ENCODE measurements at places on chromosomes 3 and 15. TPM values are rescaled to one million over a fixed set of nuclear protein-coding genes. Genes with fewer than 3 reads are reported as not detected.

DNA sequence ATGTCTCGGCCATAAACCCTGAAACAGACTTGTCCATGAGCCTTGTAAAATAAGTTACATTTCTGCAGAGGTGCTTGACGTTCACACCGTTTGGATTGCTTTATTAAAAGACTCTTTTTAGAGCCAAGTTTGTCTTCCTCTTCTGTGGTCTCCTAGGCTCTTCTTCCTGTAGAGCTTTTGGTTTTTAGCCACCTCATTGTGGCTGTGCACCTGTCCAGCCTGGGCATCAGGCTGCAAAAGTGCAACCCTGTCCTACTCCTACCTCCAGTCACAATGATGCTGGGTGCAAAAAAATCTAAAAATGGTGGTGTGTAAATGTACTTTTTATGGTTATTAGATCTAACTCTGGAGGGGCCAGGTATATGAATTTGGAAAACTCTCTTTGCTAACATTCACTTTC, 2.8 kb upstream of the RIOX2 start:
- no peak for DNase-seq

DNA sequence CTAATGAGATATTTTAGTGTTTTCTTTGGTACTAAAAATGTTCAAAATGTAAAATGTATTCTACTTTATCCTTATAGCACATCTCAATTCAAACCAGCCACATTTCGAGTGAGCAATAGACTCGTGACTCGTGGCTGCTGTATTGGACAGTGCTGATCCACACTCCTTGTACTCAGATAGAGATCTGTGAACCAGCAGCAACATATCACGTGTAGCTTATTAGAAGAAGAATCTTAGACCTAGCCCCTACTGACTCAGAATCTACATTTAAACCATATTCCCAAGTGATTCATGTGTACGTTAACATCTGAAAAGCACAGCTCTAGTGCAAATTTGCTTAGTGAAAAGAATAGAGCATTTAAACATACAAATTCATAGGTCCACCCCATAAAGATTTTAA, 130.9 kb downstream of the IL1RAP start:
- DNase-seq = no peak

Gene TRIM42
- total RNA-seq = not detected

Gene DOCK3
- total RNA-seq = 6.1 TPM

All from cardiac septum (tissue), 1 donor.